ENCODE measurements at places on chromosomes 6 and 20.

- no peak for DNase-seq
Observed at GRCh38 chr6:90338409-90338808, 41.8 kb upstream of the BACH2 start.

DNA sequence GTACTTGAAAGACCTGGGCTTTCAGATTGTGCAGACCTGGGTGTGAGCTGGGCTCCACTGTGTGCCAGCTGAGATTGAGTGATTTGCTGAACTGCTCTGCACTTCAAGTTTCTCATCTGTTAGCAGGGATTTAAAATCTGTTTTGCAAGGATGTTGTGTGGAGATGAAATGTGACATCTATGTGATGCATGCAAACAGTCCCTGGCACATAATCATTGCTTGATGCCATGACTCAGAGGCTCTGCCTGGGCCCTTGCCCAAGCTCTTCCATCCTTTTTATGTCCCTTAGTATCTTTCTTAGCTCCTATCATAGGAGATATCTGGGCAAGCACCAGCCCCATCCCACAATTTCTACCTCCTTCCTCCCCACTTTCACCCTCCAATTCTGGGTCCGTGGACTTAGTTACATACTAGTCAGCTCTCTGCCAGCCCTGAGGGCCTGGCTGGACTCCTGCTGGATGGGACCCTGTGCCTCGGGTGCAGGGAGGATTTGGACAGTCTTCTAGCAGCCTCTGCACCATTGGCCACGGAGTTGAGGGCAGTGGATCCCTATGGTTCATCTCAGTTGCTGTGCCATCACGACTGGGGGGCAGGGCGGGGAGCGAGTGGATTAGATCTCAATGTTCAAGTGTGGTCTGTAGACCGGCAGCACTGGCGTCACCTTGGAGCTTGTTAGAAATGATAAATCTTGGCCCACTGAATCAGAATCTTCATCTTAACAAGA is 103.6 kb downstream of the MAP3K7 start:
- no peak for DNase-seq

DNA sequence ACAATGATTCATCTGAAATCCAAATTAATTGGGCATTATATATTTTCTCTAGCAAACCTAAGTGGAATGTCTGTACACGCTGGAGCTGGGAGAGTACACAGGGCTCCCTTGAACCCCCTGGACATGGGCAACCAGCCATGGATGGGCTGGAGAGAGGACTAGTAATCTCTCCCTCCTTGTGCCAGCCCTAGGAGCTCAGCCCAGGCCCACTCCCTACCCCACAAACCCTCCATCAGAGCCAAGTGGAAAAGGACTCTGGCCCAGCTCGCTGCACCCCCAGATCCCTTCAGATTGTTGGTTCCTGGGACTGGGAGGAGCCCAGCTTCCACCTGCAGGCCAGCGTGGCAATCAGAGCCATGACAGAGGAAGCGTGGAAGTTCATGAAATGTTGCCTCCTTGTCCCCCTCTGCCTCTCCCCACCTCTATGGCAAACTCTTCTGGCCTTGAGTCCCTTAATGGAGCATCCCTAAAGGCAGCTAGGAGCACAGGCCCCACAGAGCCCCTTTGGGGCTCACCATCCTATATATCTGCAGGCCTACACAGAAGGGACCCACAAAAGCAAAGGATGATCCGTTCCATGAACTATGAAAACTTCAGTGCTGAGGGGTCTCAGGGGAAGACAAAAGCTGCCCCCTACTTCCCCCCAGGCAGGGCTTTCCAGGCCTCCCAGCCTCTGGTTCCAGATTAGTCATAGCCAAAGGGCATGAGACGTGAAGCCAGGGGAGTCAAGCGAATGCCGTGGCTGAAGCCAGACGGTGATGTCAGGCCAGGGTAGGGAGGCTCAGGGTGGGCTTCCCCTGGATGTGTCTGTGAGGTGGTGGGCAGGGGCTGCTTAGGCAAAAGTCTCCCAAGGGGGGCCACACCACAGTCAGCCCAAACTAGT is 126.4 kb upstream of the MAFB start:
- no peak for DNase-seq

GRCh38 chr20:11302436-11302835 is 615.3 kb upstream of the BTBD3 start:
- no peak for DNase-seq

GRCh38 chr6:150634964-150635292 is 35.2 kb downstream of the PLEKHG1 start:
- no peak for DNase-seq

- DNase-seq = no peak
Observed at GRCh38 chr20:48801197-48801596, 26.6 kb downstream of the PREX1 start.

GRCh38 chr6:2733324-2733723 is 17.4 kb downstream of the MYLK4 start:
- peak; percentile 50 for DNase-seq

- no peak for DNase-seq
Observed at GRCh38 chr20:48277266-48277665, 492.0 kb upstream of the SULF2 start.

DNA sequence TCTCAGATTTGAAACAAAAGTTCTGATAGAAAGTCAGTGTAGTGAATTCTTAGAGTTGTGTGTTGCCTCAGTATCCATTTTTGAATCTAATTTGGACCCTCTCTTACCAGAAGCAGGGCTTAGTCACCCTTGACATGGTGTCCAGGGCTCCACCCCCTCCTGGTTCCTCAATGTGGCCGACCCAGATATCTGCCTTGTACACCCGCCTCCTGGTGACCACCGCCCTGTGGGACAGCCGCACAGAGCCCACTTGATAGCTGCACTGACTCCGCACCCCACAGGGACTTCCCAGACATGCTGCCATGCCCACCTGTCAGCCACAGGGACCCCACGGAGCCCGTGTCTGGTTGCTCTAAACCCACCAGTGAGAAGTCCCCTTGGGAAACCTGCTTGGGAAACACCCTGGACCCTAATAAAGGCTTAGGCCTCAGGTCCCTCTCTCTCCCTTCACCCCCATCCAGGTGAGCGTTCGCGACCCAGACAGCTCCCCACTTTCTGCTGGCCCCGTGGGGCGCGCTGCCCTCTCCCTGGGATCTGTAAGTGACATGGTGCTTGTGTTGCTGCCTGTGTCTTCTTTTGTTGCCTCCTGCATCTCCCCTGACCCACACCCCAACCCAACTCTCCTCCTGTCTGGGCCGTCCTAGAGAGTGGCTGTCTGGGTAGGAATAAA is 47.2 kb upstream of the SYNDIG1 start:
- DNase-seq = no peak

DNA sequence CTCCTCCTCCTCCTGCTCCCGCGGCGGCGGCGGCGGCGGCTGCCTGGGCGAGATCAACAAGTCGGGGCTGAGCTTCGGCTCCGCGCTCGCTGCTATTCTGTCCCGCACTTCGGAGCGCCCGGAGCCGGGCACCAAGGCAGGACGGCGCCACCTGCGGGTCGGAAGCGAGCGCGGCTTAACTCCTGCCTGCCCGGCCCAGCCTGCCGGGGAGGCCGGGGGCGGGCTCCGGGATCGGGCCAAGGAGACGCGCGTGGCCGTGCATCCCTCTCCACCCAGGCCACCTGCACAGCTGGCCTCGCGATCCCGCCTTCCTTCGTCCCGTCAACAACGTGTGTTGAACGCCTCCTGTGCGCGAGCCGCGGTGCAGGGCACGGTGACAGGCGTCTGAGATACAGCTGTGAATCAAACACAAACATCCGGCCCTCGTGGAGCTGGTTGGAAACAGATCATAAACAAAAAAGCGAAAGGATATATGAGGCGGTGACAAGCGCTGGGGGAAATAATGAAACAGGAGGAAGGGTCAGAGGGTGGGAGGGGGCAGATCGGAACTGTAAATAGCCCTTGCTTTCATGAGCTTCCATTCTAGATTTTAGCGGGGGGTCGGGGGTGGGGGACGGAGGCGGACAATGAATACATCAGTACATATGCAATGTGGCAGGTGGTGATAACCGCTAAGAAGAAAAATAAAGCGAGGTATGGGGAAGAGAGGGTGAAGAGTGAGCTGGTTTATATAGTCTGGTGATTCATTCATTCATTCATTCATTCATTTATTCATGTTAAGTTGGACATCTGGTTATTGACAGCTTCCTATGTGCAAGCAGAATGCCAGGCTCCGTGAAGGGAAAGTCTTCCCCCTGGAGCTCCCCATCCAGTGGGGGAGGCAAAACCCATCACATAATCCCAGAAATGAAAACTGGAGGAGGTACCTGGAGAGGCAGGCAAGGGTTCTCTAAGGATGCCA is 2.0 kb upstream of the KCNB1 start:
- DNase-seq = peak; percentile 71

- no peak for DNase-seq
Observed at GRCh38 chr6:66568271-66568670, 861.2 kb upstream of the EYS start.

DNA sequence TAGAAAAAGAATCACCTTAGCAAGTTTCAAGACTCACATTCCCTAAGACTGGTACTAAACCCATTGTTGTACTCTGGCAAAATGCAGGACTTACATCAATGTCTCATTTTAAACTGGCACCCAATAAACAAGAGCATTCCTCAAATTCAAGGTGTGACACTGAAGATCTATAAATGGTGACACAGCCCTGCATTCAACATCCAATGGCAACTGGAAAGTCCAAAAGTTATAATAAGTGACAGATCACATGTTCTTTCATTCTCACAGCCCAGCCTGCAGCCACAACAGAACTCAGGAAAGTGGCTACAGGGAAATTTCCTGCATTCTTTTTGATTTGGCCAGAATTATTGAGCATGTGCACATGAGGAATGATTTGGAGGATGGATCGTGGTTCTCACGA is 57.5 kb downstream of the MBOAT1 start:
- no peak for DNase-seq

- DNase-seq = no peak
Observed at GRCh38 chr6:156918647-156919046, 141.5 kb downstream of the ARID1B start.

DNA sequence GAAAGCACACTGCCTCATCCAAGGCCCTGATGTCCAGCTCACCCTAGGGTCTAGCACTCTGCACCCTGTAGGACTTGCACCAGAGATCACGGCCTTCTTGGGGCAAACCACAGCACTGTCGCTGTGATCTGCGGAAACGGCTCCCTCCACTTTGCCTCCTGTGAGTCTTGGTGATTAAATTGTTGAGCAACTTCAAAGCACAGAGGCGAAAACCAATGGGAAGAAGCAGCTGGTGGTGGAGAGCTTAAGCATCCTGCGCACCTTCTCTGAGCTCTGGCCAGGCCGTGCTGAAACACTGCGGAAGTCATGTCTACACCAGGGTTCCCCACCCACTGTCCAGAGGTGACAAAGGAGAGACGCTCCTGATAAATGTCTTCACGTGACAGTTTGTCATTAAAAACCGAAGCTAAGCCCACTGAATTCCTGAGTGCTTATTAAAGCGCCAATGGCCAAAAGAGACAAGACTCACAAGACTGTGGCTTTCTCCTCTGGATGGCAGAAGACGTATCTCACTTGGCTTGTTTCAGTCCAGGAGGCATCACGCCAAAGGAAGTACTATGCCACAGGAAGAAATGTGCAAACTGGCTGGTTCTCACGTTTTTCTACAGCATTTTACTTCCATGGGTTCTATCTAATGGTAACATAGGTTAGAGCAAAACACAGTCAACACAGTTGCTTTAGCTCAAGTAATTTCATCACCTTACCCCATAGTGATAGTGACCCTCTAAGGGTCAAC is 3.1 kb downstream of the RAMACL start:
- no peak for DNase-seq

DNA sequence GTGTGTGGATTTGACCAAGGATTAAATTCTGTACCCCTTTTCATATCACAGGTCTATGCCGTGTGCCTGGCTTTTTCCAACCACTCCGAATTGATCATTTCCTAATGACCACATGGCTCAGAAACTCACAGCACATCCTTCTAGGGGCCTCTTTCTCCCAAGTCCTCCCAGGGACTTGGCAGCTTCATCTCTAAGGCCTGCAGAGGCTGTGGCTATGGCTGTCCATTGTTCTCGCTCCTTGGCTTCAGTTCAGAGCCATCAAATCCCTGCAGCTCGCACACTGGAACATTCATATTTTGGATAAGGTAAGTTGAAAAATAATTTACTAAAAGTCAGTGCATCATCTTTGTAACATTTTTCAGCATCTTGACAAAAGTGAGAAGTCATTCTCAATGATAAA is 497.2 kb upstream of the CDH4 start:
- no peak for DNase-seq

GRCh38 chr6:69216127-69216526 is 580.7 kb downstream of the LMBRD1 start:
- no peak for DNase-seq

- no peak for DNase-seq
Observed at GRCh38 chr6:72350296-72350881, 271.5 kb upstream of the KCNQ5 start.

GRCh38 chr6:88513920-88514319 is 347.8 kb upstream of the CNR1 start:
- no peak for DNase-seq

DNA sequence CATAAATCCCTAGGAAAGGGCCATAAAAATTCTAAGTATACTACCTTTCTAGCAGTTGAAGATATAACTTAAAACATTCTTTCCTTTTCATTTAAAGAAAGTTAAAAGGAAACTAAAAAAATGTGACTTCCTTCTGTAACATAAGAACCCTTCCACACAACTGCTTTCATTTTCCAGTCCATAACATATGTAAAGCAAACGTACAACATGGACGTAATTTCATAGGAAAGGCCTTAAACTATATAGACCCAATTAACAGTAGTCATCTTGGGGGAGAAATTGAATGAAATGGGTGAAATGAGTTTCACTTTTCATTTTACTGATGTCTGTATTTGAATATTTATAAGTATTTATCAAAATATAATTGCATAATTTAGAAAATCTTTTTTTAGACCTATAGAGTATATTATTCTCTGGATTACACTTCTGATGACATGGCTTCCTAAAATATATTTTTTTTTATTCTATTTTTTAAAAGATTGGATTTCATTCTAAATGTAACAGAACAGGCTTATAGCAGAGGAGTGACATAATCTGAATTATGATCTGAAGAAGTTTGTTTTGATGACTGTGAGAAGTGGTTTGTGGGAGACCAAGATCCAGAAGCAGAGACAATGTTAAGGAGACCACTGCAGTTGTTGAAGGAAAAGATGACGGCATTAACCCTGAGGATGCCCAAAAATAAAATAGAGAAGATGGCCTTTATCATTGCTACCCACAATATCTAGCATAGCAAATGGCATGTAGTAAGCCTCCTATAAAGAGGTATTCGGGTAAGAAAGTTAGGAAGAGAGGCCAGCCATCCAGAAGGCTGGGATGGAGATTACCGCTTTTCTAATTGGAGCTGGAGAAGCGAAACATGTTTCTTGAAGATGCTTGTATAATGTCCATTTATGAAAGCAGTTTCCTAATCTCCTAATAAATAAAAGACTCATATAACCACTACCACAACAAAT is 260.4 kb downstream of the PTPRK start:
- no peak for DNase-seq

DNA sequence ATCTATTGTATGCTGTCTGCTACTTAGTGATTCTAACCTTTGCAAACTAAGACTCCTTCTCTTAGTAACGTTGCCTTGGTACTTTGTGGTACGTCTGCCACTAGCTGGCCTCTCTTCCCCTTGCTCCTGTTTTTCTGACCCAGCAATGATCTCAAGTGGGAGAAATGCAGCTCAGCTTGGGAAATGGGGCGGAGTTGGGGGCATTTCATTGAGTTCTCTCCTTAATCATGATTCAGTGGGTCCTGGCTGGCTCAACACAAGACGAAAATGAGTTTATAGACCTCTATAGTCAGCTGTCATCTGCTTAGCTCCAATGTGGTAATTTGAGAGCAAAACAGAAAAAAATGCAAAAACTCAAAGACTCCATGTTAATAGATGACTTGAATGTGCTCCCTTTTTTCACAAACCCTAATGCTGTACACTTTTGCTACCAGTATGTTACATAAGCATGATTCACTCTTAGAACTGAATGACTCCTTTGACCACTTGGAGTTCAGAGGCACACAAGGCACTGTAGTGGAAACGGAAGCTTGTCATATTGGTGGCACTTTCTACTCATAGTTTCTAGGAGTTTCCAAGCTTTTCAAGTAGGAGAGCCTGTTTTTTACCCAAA is 55.3 kb upstream of the SOX4 start:
- DNase-seq = no peak
